ENCODE measurements at places on chromosomes 6 and 20.

DNA sequence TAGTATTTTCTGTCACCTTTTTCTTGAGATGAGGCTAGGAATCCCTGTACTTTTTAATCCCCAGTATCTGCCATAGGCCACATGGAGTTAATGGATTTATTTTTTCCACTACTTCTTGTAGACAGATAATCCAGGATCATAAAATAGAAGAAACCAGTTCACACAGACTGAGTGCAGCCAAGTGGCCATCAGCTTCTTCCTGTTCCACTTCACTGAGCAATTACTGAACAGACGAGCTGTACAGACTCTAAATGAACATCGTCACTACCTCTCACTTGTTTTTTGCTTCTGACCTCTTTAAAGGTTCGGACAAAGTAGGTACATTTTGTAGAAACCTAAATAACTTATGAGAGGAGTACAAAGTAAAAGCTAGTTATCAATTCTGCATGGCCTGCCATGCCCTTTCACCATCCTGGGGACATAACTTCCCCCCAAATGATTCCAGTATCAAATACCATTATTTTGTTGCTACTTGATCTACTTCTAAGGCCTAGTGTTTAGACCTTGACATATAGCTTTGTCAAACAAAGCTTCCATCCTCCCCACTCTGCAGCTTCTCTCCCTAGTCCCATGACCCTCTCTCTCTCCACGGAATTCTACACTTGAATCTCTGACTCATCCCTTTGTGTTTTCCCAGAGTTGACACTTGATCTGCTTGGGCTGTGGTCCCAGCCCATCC is 34.4 kb upstream of the ARHGAP18 start:
- DNase-seq = no peak

- DNase-seq = no peak
Measured at GRCh38 chr6:116127771-116128493, 2.0 kb upstream of the COL10A1 start.

- no peak for DNase-seq
Measured at GRCh38 chr6:54929245-54929909, 82.8 kb downstream of the FAM83B start.

DNA sequence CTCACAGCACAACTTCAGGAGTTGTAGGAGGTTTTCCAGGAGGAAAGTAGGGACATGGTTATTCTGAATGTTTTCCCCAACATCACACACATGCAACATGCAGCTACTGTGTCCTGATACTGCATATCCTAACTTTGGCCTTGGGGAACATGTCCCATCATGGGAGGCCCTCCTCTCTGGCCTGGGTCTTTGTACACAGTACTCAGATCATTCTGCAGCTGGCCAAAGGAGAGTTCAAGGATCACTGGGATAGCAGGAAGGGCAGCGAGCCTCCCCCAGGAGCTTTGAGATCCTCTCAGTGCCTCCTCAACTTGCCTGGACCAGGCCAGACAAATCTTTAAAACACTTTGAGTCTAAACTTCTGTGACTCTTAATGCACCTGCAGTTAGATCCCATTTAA is 12.9 kb downstream of the CASS4 start:
- DNase-seq = no peak

- DNase-seq = no peak
Measured at GRCh38 chr6:135129136-135129856, 51.8 kb upstream of the MYB start.

- DNase-seq = no peak
Measured at GRCh38 chr6:75275067-75275466, 9.5 kb downstream of the TMEM30A start.

DNA sequence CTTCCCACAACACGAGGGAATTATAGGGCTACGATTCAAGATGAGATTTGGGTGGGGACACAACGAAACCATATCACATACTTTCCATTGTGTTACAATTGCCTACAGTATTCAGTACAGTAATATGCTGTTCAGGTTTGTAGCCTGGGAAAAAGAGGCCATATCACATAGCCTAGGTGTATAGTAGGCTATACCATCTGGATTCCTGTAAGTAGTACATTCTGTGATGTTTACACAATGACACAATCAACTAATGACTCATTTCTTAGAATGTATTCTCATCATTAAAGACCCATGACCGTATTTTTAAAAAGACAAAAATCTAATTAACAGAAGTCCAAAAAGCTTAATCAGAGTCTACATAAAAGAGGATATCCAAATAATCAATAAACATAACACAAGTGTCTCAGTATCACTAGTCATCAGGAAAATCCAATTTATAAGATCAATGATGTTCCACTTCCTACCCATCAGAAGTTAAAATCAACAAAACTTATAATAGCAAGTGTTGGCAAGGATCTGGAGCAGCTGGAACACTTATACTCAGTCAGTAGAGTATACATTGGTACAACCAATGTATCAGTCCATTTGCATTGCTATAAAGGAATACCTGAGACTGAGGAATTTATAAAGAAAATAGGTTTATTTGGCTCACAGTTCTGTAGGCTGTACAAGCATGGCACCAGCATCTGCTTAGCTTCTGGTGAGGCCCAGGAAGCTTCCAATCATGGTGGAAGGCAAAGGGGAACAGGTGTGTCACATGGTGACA is 215.9 kb downstream of the CLVS2 start:
- no peak for DNase-seq

- DNase-seq = no peak
Measured at GRCh38 chr6:40036186-40036585, 101.9 kb upstream of the MOCS1 start.

DNA sequence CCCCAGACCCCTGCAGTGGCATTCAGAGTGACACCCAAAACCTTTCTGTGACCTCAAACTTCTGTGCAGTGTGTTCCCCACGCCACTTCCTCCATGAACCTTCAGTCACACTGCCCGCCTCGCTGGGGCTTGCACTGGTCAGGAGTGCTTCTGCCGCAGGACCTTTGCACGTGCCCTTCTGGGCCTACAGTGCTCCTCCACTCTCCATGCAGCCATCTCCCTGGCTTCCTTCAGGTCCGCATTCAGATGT is 27.1 kb downstream of the SYNJ2 start:
- DNase-seq = no peak

DNA sequence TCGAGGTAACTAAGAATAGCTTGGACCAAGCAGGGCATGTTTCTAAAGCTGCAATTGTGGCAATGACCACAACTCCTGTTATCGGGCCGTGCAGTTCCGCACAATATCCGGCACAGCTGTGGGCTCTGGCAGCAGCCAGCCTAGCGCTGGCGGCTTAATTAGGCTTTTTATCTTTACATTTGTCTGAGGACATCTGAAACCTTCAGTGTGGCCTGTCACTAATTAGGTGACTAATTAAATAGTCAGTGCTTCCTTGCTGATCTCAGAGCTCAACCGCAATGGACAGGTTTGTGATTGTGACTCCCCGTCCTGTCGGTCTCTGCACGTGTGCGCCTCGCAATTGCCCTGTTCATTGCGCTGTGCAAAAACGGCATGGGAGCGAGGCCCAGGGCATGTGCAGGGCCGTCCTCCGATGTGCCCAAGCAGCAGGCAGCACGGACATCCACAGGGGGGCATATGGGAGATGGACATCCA is 134.8 kb upstream of the INSM1 start:
- DNase-seq = no peak

DNA sequence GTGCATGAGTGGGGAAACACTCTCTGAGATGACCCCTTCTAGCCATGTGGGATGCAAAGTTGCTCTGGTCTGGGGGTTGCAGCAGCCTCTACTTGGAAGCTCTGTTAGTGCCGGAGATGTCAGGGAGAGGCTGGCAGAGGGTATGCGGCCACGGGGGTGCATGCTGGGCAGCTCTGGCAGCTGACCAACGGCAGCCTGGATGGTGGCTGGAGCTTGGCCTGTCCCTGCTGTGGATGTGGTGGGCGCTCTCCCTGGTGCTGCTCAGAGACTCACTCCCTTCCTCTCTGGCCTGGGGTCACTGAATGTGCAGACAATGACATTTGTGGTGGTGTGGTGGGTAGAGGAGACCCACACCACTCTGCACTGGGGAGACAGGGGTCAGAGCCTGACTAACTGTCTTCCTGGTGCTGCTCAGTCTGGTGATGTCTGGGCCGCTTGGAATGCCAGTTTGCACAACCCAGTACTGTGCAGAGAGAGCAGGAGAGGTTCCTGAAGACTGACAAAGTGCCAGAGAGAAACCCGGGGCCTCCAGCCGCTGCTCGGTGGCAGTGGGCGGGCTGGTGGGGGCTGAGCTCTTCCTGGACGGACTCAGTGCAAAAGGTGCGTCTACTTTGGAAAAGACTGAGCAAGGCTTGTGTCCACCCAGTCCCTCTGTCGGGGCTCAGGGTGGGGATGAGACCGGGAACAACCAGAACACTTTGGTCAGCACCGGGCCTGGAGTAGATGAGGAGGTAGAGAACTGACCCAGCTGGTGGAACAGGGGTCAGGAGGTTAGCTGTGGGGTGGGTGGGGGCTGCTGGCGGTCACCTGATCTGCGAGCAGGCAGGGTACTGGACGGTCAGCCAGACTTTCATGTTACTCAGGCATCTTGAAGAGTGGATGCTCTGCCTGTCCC is 2.7 kb downstream of the MYT1 start:
- DNase-seq = no peak

DNA sequence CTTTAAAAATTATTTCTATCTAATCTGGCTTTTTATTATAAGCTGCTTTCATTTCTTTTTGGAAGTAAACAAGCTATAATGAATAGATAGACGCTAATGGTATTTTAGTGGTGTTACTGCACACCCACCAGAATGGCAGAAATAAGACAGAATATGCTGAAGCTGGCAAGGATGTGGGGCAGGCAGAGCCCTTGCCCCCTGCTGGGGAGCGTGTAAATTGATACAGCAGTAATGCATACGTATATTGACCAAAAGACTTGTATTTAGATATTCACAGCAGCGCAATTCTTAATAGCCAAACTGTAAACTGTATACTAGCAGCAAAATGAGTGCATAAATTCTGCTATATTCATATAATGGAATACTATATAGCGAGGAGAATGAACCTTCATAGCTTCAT is 35.3 kb downstream of the TMEM181 start:
- DNase-seq = no peak

GRCh38 chr6:90049295-90049694 is 155.0 kb downstream of the GJA10 start:
- DNase-seq = no peak

- DNase-seq = no peak
Measured at GRCh38 chr6:99285881-99286280, 63.6 kb downstream of the FAXC start.

DNA sequence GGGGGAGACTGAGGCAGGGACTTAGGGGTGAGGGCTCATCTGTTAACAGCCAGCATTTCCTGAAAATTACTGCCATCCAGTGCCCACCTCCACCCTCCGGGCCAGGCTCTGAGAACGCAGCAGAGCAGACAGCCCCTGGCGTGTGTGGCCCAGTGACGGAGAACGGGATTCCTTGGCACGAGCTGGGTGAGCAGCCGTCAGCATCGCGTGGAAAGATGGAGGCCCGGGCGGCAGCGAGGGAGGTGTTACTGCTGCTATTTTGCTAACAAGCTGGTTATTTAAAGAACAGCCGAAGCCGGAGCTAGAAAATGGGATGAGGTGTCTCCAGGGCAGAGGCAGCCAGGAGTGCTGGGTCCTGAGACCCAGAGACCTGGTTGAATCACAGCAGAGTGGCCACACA is 62.7 kb downstream of the DLGAP4 start:
- no peak for DNase-seq

- no peak for DNase-seq
Measured at GRCh38 chr6:24918641-24919055, 17.1 kb downstream of the RIPOR2 start.

GRCh38 chr6:19692506-19693298 is 144.5 kb upstream of the ID4 start:
- DNase-seq = no peak

- DNase-seq = no peak
Measured at GRCh38 chr20:20530428-20531151, 162.7 kb downstream of the INSM1 start.

DNA sequence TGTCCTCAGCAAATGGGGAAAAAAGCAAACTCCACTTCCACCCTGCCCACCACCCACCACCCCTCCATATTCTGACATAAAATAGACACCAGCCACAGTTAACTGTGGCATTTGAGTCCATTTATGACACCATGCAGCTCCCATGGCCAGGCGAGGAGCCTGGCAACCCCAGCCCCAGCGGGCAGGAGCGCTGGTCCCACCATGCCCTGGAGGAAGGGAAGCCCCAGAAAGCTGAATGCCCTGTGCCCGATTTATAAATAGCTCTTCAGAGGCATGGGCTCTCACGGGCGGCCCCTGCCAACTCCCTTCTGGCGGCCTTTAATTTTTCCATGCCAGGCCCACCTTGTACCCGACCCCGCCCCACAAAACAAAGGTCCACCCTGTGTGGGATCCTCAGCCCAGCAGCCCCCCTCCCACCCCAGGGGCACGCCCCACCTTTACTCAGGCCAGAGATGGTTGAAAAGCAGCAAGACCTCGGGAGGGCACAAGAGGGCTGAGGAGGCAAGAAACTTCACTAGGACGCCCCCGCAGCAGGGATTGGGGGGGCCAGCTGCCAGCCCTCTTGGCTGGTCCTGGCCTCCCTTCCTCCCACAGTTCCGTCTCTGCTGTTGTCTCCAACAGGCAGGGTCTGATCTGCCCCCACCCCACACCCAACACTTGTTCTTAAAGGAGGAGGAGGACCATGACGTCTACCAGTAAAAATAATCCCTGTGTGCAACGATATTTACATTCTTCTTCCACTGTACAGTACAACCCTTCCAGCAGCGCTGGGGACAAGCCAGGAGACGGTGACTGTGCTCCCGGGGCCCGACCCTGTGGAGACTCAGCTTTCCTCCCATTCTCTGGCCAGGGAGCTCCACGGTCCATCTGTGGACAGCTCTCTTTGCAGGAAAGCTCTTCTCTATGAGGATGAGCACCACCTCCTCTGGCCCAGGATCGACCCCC is 115.6 kb upstream of the CDYL start:
- no peak for DNase-seq

GRCh38 chr6:85050149-85050548 is 285.8 kb upstream of the TBX18 start:
- DNase-seq = no peak

DNA sequence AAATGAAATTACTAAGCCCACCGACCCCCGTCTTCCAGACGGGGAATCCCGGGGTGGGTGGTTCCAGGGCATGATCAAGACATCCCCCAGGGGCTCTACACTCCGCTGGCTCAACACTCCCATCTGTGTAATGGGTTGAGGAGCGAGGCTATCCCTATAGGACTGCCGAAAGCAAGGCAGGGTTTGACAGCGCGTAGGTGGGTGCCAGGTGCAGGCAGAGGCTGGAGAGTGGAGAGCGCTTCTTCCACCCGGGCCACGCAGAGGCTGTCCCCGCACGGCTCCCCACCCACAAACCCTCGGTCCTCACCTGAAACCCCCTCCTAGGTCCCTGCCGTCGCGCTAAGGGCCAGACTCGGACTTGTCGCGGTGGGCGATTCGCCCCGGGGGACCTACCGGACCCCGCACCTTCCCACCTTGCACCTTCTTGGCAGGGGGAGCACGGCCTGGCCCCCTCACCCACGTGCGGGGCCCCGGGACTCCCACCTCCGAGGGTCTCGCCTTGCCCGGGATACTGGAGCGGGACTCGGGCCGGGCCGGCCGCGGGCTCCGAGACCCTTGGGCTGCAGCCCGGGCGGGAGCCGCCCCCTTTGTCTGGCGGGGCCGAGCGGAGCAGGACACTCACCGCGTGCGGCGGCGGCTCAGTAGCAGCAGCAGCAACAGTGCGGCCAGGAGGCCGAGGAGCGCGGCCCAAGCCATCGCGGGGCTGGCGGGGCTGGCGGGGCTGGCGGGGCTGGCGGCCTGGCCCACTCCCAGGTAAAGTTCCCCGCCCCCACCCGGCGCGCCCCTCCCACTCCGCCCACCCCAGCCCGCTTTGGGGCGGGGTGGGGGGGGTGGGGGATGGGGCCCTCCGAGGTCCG is at the start of gene PTGIS:
TSS of gene PTGIS (minus strand) at position 717 of the 857 bp plus-strand sequence. CDS start at position 696, 21 bp downstream.
- DNase-seq = no peak

Data from stimulated activated CD4-positive, alpha-beta T cell treated with anti-CD3 and anti-CD28 coated beads, Interleukin-1b, Interleukin-23, amount 100 ng/mL, for 4 hours (primary cell).